ENCODE measurements at places on chromosomes 2 and 18.
A peak's percentile ranks its signal among the peaks of the same experiment; 100 is the strongest.

GRCh38 chr2:207873794-207874193, 104.1 kb upstream of the FZD5 start:
- no peak for DNase-seq

GRCh38 chr18:75782204-75782603, 354.7 kb upstream of the SMIM21 start:
- no peak for DNase-seq

GRCh38 chr2:217636991-217637561, 365.7 kb downstream of the TNS1 start:
- DNase-seq: peak; percentile 67

DNA sequence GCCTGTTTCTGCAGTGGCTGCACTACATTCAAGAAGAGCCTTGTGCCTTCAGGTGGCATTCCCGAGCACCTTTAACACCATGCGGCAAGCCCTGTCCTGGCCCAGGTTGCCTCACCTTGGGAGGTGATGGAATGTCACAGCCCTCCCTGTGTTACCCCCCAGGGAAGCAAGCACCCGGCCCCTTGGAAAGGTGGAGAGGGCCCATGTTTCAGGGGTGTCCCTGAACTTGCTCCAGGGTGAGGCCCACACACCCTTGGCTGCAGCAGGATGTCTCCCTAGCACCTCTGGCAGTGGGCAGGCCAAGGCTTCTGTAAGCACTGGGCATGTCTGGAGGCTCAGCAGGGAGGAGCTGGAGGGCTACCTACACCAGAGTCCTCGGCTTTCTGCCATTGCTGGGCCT, 29.3 kb upstream of the ACAA2 start:
- no peak for DNase-seq

DNA sequence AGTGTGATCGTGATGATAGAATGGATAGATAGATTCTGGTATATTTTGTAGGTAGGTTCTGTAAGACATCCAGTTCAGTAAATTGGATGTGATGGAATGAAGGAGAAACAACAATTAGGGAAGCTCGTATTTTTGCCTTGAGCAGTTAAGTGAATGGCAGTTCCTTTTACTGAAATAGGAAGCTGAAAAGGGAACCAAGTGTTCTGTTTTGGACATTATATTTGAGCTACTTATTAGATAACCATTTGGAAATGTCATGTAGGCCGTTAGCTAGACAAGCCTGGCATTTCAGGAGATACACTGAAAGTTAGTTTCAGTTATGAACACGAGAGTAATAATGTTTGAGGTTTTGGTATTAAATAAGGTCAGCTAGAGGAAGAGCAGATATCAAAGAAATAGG, 41.5 kb downstream of the MARCHF7 start:
- no peak for DNase-seq

DNA sequence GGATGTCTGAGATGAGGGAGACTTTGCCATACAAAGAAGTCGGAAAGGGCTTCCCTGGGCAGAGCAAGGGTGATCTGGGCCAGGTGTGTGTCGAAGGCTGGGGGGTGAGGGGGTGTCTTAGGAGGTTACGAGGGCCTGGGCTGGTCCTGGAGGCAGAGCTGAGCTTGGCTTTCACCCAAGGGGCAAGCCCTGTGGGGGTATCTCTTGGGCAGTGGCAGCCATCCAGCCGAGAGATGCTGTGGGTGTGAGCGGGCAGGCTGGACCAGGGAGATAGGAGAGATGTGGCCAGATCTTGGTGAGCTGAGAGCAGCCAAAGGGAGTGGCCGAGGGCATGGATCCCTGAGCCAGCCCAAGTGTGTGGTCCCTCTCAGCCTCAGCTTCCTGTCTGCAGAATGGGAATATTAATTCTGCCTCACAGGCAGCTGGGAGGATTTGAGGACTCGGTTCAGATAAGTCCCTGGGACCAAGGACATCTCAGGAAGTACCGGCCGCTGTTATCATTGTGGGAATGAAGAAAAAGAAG, 33.0 kb downstream of the MAL start:
- DNase-seq: no peak

DNA sequence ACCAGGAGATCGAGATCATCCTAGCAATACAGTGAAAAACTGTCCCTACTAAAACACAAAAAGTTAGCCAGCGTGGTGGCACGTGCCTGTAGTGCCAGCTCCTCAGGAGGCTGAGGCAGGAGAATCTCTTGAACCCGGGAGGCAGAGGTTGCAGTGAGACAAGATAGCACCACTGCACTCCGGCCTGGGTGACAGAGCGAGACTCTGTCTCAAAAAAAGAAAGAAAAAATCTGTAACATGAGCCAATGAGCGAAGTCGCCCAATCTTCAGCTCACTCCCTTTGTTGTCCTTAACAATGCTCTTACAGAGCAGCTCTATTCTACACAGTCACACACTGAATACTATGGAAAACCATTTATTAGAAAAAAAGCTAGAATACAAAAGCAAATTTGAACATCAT, 22.0 kb downstream of the FAM98A start:
- no peak for DNase-seq

GRCh38 chr2:167135706-167136105, 247.4 kb downstream of the XIRP2 start:
- DNase-seq: no peak

DNA sequence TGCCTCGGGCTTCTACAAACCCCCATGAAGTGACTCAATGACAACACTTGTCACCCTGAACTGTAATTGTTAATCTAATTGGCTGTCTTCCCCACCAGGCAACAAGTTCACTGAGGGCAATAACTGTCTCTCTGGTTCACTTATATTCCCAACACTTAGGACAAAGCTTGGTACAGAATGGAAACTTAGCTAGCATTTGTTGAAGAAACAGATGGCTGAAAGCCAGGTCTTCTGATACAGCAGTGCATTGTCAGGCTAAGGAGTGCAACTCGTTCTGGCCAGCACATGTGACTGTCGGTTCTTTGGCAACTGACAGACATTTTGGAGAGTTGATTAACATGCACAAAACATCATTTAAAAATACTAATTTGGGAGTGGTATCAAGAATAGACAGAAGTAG, 14.6 kb upstream of the DNAJC27 start:
- no peak for DNase-seq

DNA sequence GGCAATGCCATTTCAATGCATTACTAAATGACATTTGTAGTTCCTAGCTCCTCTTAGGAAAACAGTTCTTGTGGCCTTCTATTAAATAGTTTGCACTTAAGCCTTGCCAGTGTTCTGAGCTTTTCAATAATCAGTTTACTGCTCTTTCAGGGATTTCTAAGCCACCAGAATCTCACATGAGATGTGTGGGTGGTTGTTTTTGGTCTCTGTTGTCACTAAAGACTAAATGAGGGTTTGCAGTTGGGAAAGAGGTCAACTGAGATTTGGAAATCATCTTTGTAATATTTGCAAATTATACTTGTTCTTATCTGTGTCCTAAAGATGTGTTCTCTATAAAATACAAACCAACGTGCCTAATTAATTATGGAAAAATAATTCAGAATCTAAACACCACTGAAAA, 45.3 kb downstream of the HADHB start:
- DNase-seq: no peak

GRCh38 chr2:74777161-74777900, 56.6 kb upstream of the HK2 start:
- DNase-seq: no peak

All from SK-N-SH (cell line).